ENCODE measurements at places on chromosomes 4 and X.

GRCh38 chrX:9279234-9279544, 185.7 kb upstream of the TBL1X start:
- peaks cover 2% of the 10 kb centered on the region for H3K4me1 ChIP-seq
- no peak overlapping the region for H3K4me3 ChIP-seq
- no peak for DNase-seq

- no peak overlapping the region for H3K27ac ChIP-seq
- peaks cover 3% of the 10 kb centered on the region for H3K4me1 ChIP-seq
- no peaks in the 10 kb centered on the region for H3K27me3 ChIP-seq
- no peak overlapping the region for H3K4me3 ChIP-seq
- H3K36me3 ChIP-seq: no peaks in the 10 kb centered on the region
Measured at GRCh38 chrX:30643313-30643821, 9.9 kb upstream of the GK start.

DNA sequence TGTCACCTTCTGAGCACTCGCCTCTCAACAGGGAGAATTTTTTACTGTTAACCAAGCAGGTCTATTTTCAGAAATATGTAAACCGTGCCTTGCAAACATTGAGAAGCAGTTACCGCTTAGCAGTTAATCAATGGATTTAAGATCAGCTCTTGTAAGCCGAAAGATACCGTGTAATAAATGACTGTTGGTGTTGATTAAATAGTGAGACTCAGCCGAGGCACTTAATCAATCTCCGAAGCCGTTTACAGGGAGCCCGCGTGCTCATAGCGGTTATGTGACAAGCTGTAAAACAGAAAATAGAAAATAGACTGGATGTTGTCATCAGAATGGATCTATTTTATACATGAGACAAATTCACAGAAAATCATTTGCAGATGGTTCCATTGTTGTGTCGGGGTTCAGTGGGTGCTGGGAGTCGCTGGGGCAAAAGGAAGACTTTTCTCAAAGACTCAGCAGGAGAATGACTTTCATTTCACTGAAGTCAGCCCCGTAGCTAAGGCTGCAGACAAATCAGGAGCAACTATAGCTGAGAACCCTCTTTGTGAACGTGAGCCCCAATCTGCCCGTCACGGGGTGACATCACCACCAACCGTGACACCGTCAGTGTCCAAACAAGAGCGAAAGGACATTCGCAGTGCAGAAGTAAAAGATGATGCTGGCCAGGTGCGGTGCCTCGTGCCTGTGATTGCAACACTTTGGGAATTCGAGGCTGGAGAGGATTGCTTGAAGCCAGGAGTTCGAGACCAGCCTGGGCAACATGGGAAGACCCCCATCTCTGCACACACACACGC, 275.3 kb downstream of the CRLF2 start:
- H3K27ac ChIP-seq: no peak overlapping the region
- DNase-seq: no peak
- no peaks in the 10 kb centered on the region for H3K36me3 ChIP-seq
- H3K4me3 ChIP-seq: no peak overlapping the region
- no peaks in the 10 kb centered on the region for H3K4me1 ChIP-seq

- H3K27me3 ChIP-seq: no peaks in the 10 kb centered on the region
- H3K36me3 ChIP-seq: no peaks in the 10 kb centered on the region
- no peak overlapping the region for H3K4me3 ChIP-seq
Measured at GRCh38 chrX:66882101-66882500, 243.2 kb upstream of the EDA2R start.

DNA sequence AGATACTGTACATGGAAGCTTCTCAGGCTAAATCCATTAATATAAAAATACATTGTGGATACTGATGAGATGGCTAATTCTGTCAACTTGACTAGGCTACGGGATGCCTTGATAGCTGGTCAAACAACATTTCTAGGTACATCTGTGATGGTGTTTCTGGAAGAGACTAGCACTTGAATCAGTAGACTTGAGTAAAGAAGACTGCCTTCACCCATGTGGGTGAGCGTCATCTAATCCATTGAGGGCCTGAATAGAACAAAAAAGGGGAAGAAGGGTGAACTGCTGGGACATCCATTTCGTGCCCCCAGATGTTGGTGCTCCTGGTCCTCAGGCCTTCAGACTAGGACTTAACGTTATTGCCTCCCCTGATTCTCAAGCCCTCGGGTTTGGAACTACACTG, 3.7 kb upstream of the SRP72 start:
- no peaks in the 10 kb centered on the region for H3K27me3 ChIP-seq
- H3K27ac ChIP-seq: no peak overlapping the region
- no peak for DNase-seq
- peaks cover 39% of the 10 kb centered on the region for H3K36me3 ChIP-seq

DNA sequence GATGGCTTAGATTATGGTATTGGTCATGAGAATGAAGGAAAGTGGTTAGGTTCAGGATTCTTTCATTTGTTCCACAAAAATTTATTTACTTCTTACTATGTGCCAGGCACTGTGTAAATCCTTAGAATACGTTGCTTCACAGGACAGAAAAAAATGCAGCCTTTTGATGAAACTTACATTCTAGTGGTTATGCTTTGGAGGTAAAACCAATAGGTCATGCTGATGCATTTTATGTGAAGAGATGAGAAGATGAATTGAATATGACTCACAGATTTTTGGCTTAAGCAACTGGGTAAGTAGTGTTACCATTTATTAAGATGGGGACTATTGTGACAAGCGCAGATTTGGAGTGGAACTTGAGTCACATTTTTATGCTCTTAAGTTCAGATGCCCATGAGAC, 165.3 kb downstream of the GLRA2 start:
- H3K27ac ChIP-seq: no peak overlapping the region
- H3K4me1 ChIP-seq: no peaks in the 10 kb centered on the region
- no peak overlapping the region for H3K4me3 ChIP-seq
- DNase-seq: no peak
- H3K36me3 ChIP-seq: peaks cover 4% of the 10 kb centered on the region

GRCh38 chr4:184370711-184371389, 103.5 kb downstream of the IRF2 start:
- H3K4me3 ChIP-seq: no peak overlapping the region
- H3K36me3 ChIP-seq: peaks cover 17% of the 10 kb centered on the region
- H3K27me3 ChIP-seq: no peaks in the 10 kb centered on the region
- no peak overlapping the region for H3K27ac ChIP-seq
- no peak for DNase-seq
- H3K4me1 ChIP-seq: peaks cover 64% of the 10 kb centered on the region

DNA sequence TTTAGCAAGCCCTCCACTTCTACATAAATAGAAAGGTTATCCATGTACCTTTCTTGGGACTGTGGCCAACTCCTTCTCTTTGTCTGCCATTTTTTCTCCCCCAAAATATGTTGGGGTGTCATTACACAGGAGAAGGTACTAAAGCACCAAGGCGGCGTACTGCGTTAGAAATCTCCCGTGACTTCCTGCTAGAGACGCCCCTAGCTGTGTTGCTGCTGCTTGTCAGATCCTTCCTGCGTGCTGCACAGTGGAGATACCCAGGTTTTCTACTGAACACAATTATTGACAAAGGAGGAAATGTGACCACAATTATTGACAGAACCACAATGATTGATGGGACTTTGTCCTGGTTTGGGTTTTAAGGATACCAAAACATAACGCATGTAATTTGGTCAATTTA, 97.7 kb downstream of the EFHC2 start:
- peaks cover 5% of the 10 kb centered on the region for H3K4me1 ChIP-seq
- H3K4me3 ChIP-seq: no peak overlapping the region
- H3K36me3 ChIP-seq: no peaks in the 10 kb centered on the region
- peaks cover 19% of the 10 kb centered on the region for H3K27me3 ChIP-seq

- H3K4me3 ChIP-seq: no peak overlapping the region
- no peaks in the 10 kb centered on the region for H3K4me1 ChIP-seq
- H3K27me3 ChIP-seq: no peaks in the 10 kb centered on the region
- no peak for DNase-seq
- no peak overlapping the region for H3K27ac ChIP-seq
Measured at GRCh38 chrX:11064851-11065600, 46.1 kb upstream of the HCCS start.

DNA sequence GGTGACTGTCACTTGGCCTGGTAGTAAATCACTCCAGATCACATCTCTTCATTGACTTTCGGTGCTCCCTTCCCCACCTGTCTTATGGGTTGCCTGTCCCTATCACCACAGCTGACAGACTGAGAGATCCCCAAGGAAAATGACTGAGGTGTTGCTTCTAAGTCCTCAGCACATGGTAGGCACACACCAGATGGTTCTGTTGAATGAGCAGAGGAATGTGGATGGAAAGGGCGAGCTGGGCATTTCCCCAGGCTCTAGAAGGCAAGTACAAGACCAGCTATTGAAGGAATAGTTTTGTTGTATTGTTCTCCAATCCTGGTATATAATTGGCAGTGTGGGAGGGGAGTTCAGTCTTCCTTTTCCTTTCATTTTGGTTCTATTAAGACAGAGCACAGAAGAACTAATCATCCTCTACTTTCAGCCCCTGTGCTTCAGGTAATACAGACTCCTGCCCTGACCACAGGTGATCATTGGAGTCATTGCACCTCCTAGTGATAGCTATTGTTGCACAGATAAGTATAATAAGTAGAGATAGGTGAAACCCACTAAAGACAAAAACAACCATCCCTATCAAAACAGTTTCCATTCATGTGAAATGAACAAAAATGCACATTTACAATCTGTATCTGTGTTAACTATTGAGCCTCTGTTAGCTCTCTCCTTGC, 158.6 kb downstream of the TRAM1L1 start:
- no peaks in the 10 kb centered on the region for H3K36me3 ChIP-seq
- H3K27ac ChIP-seq: no peak overlapping the region
- H3K27me3 ChIP-seq: peaks cover 10% of the 10 kb centered on the region
- H3K4me1 ChIP-seq: no peaks in the 10 kb centered on the region

GRCh38 chr4:16031546-16032395, 52.1 kb downstream of the PROM1 start:
- no peaks in the 10 kb centered on the region for H3K4me1 ChIP-seq
- no peak for DNase-seq
- H3K27me3 ChIP-seq: no peaks in the 10 kb centered on the region
- no peak overlapping the region for H3K4me3 ChIP-seq
- H3K27ac ChIP-seq: no peak overlapping the region

GRCh38 chr4:12446657-12447185, 1018.0 kb upstream of the HS3ST1 start:
- no peaks in the 10 kb centered on the region for H3K4me1 ChIP-seq
- no peak overlapping the region for H3K27ac ChIP-seq
- no peak overlapping the region for H3K4me3 ChIP-seq
- H3K27me3 ChIP-seq: no peaks in the 10 kb centered on the region
- no peak for DNase-seq
- H3K36me3 ChIP-seq: no peaks in the 10 kb centered on the region

DNA sequence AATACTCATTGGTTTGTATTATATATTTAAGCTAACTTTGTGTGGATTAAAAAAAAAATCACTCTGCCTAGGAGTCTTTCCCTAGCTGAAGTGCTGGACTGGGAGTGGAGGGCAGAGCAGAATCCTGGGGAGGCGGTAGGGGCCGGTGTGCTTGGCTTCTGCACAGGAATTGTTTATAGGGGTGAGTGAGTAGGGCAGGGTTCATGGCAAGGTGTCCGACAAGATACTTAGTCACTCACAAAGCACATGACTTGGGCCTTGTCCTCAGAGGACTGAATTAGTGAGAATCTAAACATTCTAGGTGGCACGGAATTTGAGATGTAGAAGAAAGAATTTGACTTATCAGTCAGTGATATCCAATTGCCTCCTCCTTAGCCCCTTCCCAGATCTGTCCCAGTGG, 32.2 kb downstream of the FNIP2 start:
- no peak overlapping the region for H3K4me3 ChIP-seq
- no peaks in the 10 kb centered on the region for H3K4me1 ChIP-seq
- peaks cover 91% of the 10 kb centered on the region for H3K27me3 ChIP-seq

GRCh38 chr4:17164666-17165065, 266.2 kb upstream of the LDB2 start:
- H3K4me3 ChIP-seq: no peak overlapping the region
- DNase-seq: no peak
- H3K27ac ChIP-seq: no peak overlapping the region

- no peaks in the 10 kb centered on the region for H3K27me3 ChIP-seq
- DNase-seq: no peak
Measured at GRCh38 chr4:48738856-48739255, 41.2 kb downstream of the FRYL start.

DNA sequence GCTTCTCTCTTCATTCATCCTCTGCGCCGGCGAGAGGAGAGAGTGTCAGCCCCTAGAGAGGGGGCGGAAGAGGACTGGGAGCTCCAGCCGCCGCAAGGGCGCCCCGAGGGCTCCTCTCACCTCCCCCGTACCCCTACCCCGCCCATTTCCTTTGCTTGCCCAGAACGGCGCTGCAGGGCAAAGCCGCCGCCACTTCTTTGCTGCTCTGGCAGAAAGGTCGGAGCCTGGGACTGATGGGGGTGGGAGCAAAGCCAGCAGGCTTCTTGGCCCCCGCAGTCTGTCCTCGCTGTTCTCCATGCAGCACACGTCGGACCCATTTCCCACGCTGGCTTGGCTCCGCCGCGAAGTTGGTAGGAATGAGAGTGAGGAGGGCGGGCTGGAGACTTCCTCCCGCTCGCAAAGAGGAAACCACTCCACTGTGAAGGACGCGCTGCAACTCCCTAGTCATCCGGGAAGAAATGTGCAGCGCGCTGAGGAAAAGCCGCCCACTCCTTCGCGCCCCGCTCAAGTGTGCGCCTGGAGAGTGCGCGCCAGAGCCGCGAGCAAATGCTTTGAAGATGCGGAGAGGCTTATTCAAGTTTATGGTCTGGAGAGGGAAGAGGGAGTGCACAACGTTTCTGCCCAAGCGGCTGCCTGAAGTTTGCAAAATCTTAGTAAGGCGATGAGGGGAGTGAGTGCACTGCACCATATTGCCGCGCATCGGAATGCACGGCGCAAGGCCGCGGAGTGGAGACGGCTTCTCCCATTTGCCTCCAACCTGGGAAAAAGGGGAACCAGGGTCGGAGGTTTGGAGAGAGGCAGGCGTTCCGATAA, 2.8 kb upstream of the PCDH7 start:
- peaks cover 46% of the 10 kb centered on the region for H3K27me3 ChIP-seq
- no peak for DNase-seq
- peak overlapping the region; percentile 82 for H3K4me3 ChIP-seq
- peak overlapping the region; percentile 92 for H3K27ac ChIP-seq
- peaks cover 20% of the 10 kb centered on the region for H3K4me1 ChIP-seq

GRCh38 chrX:21658152-21658737, at the start of gene KLHL34:
TSS of gene KLHL34 (minus strand) at chrX:21658330. CDS start at chrX:21657788, 542 bp downstream.
- peak within 1 kb of the TSS; percentile 52 for H3K4me3 ChIP-seq
- no peak for DNase-seq
- H3K27me3 ChIP-seq: peaks cover 30% of the 10 kb centered on the region
- H3K4me1 ChIP-seq: peaks cover 7% of the 10 kb centered on the region
- peaks cover 3% of the 10 kb centered on the region for H3K36me3 ChIP-seq

Data from stimulated activated naive B cell treated with anti-CD40 and anti-IgM and Interleukin-4, amounts not matched to agents 10 μg/mL and 1 μg/mL and 100 μg/mL, for 72 hours (primary cell).